ENCODE measurements at places on chromosomes 12 and 14.

DNA sequence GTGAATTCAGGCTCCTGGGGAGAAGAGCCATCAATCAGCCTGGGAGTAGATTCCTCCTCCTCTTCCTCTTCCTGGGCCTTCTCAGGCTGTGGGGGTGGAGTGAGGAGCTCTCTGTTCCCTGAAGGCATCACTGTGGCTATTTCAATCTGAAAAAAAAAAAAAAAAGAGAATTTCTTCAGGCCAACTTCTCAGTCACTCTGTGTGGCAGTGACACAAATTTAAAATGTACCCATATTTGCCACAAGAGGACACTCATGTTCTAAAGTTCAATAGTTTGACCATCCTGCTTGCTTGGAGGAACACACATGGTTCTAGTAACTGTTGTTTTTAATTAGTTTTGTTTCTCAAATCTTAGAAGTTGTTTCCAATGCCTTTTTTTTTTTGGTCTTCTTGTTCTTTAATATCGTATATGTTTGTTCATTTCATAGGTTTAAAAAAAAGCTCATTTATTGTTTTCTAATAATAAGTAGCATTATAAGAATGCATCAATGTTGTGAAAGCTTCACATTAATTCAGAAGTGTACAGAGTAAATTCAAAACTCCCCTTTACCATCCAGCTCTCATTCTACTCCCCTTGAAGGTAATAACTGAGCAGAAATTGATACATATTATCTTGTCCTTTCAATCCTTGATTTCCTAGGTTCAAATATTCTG is 23.3 kb upstream of the CCER1 start:
- no peak for DNase-seq

DNA sequence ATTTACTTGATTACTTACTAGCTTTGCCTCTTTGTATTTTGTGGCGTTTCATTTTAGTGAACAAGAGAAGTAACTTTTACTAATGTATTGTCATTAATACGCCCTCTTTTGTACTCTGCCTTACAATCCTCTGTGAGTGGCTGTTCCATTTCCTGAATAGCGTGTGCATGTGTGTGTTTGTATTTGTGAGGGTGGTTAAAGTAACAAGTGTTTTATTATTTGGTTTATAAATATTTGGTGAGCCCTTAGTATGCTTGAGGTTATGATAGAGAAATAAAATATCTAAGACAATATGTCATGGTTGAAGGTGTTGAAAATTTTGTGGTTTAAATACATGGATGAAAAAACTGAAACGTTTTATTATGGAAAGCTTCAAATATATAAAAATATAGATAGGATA is 71.7 kb upstream of the REP15 start:
- DNase-seq: no peak

- no peak for DNase-seq
Observed at GRCh38 chr14:39431416-39432178, 636 bp downstream of the FBXO33 start.

GRCh38 chr12:55067701-55068100 is 47.9 kb downstream of the NEUROD4 start:
- no peak for DNase-seq

- DNase-seq: no peak
Observed at GRCh38 chr12:7859552-7859951, 13.2 kb downstream of the SLC2A14 start.

Data from GOT3 (cell line).